OCI-LY7 (cell line): ENCODE measurements at places on chromosomes 5 and 9.

DNA sequence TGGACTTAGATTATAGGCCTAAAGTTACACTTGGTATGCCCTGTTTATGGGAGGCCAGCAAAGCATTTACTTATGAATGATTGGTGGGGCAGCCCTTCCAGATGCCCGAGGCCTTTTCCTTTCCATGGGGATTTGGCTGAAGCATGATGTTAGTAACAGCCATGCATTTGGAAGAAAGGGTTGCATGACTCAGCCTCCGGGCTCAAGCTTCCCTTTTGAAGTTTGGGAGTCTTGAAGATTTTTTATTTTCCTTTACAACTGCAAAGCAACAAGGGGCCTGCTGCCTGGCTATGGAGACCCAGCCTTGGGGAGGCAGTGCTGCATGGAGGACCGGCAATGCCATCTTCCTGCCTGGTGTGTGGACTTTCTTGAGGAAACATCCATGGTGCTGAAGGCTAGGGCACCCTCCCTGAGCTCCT, 244.7 kb downstream of the ICE1 start:
- DNase-seq: no peak

- no peak for DNase-seq
Measured at GRCh38 chr5:17174965-17175364, 42.5 kb upstream of the BASP1 start.

GRCh38 chr9:96751815-96752214, 26.1 kb downstream of the ZNF510 start:
- peak; percentile 16 for DNase-seq

- DNase-seq: no peak
Measured at GRCh38 chr9:131809941-131810344, 70.1 kb upstream of the RAPGEF1 start.

- DNase-seq: no peak
Measured at GRCh38 chr9:134301387-134302129, 24.7 kb upstream of the RXRA start.

- DNase-seq: peak; percentile 95
Measured at GRCh38 chr9:90830977-90831376, 29.4 kb downstream of the SYK start.

GRCh38 chr5:52791366-52791765, 3.6 kb downstream of the ITGA1 start:
- DNase-seq: no peak

- no peak for DNase-seq
Measured at GRCh38 chr5:173953528-173954090, 35.4 kb upstream of the C5orf47 start.
